ENCODE measurements at places on chromosomes 1 and 21.

DNA sequence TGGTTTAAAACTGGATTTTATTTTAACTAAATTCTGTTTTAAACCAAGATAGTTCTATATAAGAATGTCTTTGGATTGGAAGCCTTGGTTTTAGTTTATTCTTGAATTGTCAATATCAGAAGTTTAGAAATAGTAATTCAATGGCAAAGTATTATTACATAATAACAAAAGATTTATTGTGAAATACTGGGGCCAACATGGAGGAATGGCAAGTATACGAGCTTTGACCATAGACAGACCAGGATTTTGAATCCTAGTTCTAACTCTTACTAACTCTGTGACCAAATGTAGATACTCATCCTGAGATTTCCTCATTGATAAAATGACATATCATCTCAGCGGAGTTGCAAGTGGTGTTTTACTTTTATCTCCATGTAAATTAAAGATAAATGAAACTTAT is 63.3 kb downstream of the CAMSAP2 start:
- no peak for DNase-seq

DNA sequence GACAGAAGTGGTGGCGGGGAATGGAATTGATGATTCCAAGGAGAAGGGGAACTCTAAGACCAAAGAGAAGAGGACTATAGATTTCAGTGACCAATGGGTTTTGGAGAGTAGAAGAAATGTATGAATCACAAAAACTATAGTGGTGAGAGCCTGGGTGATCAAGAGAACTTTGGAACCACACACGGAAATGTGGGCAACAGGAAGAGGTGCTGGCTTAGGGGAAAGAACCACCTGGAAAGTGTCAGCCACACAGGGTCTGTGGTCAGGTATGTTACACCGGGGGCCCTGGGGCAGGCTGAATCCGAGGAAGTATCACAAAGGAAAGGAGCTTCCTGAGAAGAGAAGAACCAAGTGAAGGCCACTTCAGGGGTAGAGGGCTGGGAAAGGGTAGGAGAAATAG is 11.5 kb upstream of the CHIA start:
- DNase-seq, result no peak

DNA sequence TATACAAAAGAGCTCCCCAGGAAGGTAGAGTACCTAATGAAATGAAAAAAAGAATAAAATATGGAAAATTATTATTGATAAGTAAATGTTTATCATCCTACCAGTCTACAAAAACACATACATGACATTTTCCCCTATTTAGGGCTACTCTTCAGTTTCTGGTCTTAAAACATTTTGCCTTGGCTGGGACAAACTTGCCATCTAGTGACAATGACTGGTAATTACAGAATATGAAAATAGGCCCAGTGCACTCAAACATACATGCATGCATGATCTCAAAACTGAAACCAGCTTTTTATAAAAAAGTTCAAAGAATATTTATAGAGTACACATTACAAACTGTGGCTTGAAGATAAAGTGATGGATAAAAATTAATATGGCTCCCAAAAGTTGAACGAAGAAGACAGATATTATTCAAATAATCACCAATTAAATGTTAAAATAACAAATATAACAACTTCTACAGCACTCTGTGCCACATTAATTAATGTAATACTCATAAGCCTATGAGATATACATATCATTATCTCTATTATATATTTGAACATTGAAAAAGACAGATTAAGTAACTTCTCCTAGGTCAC is 10.5 kb upstream of the RNPC3 start:
- DNase-seq, result peak; percentile 60

- no peak for DNase-seq
These were observed 55.1 kb upstream of the COX20 start for GRCh38 chr1:244780311-244780710.

DNA sequence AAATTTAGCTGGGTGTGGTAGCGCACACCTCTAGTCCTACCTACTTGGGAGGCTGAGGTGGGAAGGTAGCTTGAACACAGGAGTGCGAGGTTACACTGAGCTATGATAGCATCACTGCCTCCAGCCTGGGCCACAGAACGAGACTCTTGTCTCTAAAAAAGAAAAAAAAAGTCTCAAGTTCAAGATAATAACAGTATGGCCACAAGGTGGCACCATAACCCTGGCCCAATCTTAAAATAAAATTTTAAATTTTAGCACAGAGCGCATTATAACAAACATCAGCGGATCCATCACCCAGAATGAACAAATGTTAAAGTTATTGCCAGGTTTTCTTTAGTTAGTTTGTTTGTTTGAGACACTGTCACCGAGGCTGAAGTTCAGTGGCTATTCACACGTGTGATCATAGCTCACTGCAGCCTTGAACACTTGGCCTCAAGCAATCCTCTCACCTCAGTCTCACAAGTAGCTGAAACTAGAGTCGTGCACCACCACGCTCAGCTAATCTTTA is 2.9 kb upstream of the HTR6 start:
- peak; percentile 74 for DNase-seq

- no peak for DNase-seq
These were observed at the start of gene PLA2G2E for GRCh38 chr1:19923137-19923952. TSS of gene PLA2G2E (minus strand) at chr1:19923617. CDS start at chr1:19923559, 58 bp downstream.

GRCh38 chr1:74780594-74780993 is 47.6 kb downstream of the TYW3 start:
- DNase-seq, result peak; percentile 61

DNA sequence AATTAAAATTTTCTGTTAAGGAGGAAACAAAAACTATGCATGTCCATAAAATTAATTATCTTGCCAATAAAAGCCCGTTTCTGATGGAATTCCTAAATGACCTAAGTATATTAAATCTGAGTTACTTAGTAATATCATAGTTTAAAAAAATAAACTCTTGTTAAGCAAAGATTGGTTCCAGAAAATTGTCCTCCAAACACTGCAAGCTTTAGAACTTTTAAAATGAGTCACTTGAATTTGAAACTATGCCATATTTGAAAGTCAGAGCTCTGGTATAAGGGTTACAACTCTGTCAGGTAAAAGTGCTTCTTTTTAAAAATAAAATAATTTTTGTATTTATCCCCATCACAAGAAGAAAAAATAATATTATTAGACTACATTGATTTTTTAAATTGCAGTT is 409.5 kb downstream of the PLPP3 start:
- no peak for DNase-seq

- no peak for DNase-seq
These were observed 577.5 kb downstream of the USP25 start for GRCh38 chr21:16307256-16307655.

GRCh38 chr1:151372058-151372934 is at the start of gene SELENBP1:
TSS of gene SELENBP1 (minus strand) at chr1:151372705. CDS start at chr1:151372641, 64 bp downstream.
- peak; percentile 89 for DNase-seq

DNA sequence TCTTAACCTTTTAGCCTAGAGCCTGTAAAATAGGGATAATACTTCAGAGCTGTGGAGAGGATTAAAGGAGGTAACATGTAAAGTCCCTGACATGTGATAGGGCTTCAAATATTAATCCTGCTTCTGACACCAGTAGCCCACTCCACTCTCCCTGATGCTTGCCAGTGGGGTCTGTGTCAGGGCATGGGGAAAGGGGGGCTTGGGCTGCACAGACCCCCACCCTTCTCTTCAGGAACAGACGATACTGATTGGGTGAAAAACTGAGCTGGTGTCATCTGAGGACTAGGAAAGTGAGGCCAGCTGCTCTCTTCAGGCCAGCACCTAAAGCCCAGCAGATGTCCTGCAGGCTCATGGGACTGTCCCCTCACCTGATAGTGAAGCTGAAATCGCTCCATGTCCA is 27.0 kb upstream of the MEF2D start:
- no peak for DNase-seq

- no peak for DNase-seq
These were observed 1.8 kb downstream of the RNPC3 start for GRCh38 chr1:103527331-103527730.

GRCh38 chr1:232725305-232726047 is 79.7 kb upstream of the MAP10 start:
- DNase-seq, result peak; percentile 7

DNA sequence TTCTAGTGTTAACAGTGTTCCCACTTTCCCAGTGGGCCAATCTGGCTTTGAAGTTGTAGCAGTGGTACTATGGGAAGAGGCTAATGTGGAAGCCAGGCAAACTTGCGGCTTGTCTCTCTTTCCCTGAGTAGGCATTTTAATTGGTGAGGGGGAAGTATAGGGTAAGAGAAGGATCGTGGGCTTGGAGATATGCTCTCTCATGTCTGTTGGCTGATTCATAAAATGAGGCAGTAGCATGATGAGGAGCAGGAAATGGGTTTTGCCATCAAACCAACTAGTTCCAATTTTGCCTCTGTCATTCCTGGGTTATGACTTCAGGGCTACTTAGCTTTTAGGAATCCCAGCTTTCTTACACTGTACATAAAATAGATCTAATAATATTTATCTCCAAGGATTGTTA is 12.1 kb downstream of the C8A start:
- DNase-seq, result no peak

- DNase-seq, result no peak
These were observed 94.5 kb downstream of the ST6GALNAC5 start for GRCh38 chr1:76961820-76962207.

DNA sequence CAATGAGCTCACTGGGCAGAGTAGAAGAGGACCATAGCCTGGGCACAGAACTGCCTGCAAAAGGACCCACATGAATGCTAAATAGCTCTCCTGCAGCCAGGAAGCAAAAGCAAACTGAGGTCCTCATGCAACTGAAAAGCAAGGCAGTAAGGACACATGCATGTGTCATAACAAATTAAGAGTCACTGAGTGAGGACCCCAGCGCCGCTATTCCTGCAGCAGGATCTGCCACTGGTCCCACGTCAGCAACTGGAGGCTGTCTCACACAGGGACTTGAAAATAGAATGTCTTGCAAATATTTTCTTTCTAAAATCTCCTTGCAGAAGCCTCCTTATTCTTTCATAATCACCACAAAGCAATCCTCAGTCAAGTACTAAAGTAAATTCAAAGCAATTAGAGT is 559.6 kb upstream of the DAB1 start:
- no peak for DNase-seq

DNA sequence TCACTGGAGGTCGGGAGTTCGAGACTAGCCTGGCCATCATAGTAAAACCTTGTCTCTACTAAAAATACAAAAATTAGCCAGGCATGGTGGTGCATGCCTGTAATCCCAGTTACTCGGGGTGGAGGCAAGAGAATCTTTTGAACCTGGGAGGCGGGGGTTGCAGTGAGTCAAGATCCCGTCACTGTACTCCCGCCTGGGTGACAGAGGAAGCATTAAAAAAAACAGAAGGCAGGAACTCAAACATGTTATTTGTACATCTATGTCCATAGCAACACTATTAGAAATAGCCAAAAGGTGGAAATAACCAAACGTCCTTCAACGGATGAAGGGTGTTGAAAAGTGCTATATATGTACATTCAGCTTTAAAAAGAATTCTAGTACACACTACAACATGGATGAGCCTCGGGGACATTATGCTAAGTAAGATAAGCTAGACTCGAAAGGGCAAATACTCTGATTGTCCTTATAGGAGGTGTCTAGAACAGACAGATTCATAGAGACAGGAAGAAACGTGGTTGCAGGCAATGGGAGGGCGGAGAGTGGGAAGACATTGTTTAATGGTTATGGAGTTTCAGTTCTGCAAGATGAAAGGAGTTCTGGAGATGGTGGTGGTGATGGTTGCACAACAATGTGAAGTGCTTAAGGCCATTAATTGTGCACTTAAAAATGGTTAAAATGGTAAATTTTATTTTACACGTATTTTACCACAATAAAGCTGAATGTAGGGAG is 19.2 kb downstream of the NLRP3 start:
- no peak for DNase-seq

DNA sequence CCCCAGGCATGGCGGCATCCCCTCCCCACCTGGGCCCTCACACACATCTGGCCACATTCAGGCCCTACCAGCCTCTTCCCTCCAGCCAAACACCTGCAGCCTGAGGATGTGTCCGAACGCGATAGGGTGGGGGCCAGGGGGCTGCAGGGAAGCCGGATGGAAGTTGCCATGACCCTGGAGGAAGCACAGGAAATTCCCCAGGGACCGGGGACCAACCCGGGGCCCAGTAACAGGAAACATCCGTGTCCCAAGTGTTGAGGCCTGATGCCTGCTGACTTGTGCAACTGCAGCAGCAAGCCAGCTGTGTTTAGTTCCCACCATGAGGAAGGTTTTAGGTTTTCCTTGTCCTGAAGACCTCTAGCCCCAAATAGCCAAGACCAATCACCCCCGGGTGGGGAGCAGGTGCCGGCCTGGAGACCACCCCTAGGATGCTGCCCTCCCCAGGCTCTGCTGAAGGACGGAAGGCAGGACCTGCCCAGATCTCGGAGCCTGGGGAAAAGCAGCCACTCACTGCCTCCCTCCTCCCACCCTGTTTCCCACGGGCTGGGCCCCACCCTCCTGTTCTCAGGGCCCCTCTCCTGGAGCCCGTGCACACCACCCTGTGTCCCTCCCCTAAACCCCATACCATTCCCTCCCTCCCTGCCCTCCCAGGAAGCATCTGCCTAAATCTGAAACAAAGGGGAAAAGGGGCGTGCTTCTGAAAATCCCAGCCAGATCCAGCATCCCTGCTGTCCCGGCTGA is 29.8 kb downstream of the MEGF6 start:
- no peak for DNase-seq

DNA sequence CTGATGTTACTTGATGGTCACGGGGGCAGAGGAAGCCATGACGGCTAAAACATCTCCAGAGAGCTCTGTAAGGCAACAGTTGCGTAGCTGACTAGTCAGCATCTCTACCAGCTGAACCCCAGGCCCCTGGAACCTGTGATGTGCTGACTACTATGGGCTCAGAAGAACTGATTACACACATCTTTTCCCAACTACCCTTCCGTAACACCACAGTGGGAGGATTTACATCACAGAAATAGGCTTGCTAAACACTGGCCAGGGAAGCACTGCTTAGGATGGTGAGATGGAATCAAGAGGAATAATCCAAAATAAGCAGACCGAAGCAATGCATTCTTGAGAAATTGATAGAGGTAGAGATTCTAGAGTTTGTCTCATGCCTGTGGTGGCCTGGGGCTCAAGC is 122.5 kb downstream of the SMYD2 start:
- DNase-seq, result no peak

DNA sequence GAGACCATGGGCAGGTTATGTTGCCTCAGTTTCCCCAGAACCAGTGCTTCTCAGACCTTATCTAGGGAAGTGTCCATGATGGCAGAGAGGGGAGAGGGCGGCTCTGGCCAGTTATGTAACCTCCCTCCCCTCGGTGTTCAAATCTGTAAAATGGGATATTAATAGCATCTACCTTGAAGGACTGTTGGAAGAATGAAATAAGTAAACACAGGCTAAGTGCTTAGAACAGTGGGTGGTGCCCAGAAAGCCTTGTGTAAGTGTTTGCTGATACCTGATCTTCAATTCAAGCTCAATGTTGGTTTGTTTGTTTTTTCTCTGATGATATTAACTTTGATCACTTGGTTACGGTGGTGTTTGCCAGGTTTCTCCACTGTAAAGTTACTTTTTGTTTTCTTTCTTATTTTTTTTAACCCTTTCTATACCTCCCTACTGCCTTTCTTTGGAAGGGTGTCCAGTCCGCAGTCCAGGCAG is 34.9 kb downstream of the EPHA2 start:
- no peak for DNase-seq

GRCh38 chr1:53868565-53868964 is 21.0 kb downstream of the YIPF1 start:
- no peak for DNase-seq

GRCh38 chr1:241406421-241406820 is 49.4 kb upstream of the RGS7 start:
- no peak for DNase-seq

Measured in GM23338 (cell line).